ENCODE measurements at places on chromosomes 7 and 10.

- no peak for DNase-seq
These were observed 48.6 kb upstream of the PDGFA start for GRCh38 chr7:568031-568951.

DNA sequence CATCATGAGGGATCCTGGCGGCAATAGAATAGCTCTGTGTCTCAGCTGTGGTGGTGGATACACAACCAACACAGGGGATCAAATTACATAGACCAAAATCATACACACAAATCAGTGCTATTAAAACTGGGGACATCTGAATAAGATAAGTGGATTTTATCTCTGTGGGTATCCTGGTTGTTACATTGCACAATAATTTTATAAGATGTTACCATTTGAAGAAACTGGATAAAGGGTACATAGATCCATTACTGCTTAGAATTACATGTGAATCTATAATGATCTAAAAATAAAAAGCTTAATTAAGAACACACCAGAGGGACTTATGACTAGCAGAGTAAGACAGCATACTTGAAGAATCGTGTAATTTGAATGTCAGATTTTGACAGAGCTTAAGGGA, 8.2 kb upstream of the FAM3C start:
- DNase-seq = no peak

DNA sequence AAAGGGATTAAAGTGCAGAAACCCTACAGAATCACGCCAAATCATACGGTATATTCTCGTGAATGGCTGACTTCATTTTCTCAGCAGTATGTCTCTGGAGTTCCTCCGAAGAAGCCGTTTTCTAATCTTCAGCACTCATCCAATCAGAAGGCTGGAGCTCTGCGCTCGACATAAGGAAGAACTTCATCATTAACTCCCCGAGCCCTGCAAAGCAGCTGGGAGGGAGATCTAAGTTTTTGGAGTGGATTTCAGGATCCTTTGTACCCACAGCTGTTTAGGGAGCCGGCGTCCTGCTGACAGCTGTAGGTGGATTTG, 40.7 kb upstream of the SDK1 start:
- no peak for DNase-seq

DNA sequence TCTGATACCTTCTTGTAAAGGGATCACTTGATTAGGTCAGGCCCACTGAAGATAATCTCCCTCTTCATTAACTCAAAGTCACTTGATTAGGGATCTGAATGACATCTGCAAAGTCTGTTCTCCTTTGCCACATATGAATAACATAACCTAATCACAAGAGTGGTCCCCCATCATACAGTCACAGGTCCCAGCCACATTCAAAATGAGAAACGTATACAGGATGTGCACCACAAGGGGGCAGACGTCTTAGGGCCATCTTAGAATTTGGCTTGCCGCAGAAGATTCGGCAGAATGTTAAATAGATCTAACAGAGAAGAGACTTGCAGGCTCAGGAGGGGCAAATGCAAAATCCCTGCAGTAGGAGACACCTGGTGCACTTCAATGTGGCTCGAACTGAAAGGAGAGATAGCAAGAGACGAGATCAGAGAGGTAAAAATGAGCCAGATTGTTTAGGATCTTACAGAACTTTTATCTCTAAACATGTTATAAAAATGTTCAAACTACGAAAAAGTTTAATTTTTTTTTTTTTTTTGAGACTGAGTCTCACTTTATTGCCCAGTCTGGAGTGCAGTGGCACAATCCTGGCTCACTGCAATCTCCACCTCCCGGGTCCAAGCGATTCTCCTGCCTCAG, 10.4 kb upstream of the SMC3 start:
- DNase-seq = peak; percentile 42

GRCh38 chr7:94738071-94738470, 82.1 kb upstream of the SGCE start:
- no peak for DNase-seq

GRCh38 chr7:39417642-39418041, 148.6 kb upstream of the YAE1 start:
- no peak for DNase-seq

DNA sequence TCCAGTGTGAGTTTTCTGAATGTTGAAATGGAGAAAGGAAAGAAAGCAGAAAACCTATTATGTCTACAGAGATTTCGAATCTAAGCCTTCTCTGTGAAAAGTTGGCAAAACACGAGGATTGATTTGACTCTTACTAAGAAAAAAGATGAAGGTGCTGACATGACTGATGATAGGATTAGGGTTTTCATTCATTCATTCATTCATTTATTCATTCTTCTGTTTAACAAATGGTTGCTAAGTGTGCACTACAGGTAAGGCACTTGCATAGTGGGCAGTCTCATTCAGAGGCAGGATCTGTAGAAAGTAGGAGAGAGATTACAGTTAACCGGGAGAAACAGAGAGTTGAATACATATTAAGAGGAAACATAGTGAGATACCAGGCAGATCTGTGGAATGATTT, 137.1 kb downstream of the ZNF365 start:
- no peak for DNase-seq

- DNase-seq = no peak
These were observed 606.2 kb downstream of the LRMDA start for GRCh38 chr10:76037531-76038155.

DNA sequence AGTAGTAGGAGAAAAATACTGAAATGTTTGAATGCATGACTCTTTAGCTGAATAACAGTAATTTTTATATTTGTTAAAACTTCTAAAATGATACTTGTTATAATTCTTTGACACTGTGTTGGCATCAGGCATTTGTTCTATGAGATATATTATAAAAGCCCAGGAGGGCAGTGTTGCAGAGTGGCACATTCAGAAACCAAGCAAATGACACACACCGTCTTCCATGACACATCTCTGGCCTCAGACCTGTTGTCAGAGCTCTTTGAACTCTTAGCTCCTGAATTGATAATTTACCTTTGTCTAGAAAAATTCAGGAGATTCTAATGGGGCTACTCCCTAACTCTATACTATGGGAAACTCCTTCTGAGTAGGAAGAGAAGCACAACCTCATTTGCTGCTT, 62.4 kb upstream of the MDFIC start:
- no peak for DNase-seq

DNA sequence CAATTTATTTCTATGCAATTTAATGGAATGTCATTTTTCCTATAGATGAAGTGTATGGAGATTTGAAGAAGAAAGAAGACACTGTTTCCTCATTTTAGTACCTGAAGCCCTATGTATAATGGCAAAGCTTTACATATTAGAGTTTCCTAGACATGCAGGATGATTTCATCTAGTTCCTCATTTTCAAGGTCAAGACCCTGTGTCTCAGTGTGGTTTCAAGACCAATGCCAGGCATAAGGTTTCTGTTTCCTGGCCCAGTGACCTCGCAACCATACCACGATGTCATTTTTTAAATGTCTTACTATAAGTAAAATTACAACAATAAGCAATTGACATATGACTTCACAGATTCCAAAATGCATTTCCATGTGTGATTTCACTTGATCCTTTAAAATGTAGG, 336.5 kb upstream of the PRKCQ start:
- no peak for DNase-seq

DNA sequence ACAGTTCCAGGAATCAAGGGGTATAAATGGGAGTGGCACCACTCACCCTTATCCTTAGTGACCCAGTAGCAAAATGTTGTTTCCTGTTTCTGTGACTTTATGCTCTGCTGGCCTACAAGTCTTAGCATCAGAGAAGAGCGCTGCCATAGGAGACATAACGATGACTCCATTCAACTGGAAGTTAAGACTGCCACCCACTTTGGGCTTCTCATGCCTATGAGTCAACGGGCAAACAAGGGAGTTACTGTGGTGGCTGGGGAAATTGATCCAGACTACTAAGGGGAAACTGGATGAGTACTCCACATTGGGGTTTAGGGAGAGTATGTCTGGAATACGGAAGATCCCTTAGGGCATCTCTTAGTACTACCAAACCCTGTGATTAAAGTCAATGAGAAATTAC, 40.6 kb upstream of the PIK3CG start:
- no peak for DNase-seq

DNA sequence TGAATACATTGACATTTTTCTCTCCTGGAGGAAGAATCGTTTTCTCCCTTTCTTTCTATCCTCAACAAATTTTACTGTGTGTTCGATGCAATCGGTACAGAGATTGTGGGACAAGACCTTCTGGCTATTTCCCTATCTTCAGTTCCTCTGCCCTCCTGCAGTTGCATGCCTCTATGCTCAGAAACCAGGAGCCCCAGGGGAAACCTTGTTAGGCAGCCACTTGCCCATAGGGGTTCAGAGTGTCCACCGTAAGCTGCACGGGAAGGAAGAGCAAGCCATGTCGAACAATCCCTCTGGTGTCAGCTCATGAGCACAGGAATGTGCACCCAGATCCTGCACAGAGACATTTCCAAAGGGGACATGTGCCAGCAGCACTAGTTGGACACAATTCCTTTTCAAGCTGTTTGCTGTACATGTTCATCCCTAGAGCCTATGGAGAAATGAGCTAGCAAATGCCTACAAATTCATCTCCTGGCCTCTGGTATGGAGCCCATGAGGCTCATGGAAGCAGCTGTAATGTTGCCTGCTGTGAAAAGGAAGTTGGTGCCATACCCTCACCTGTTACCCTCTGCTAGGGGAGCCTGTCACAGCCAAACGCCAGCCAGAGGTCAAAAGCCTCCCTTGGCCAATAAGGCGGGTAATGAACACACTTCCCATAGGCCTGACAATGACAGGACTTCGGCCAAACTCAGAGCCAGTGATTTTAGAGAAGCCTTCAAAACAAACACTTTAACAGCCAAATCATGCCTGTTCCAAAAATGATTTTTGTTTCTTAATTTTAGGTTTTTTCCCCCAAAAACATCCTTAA, 35.9 kb upstream of the ASAH2 start:
- no peak for DNase-seq

- no peak for DNase-seq
These were observed 44.3 kb downstream of the SORBS1 start for GRCh38 chr10:95516774-95517373.

DNA sequence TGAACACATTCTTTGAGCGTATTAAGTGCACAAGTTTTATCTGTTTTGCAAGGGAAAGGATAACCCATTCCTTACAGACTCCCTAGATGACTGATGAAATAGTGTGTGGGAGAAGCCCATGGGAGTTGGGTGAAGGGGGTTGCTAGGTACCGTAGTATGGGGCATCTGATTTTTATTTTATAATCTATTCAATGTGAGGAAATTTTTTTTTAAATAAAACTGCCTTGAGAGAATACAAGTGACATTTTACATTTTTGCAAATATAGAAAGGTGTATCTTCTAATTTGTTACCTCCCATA, 1.4 kb downstream of the BTAF1 start:
- no peak for DNase-seq

DNA sequence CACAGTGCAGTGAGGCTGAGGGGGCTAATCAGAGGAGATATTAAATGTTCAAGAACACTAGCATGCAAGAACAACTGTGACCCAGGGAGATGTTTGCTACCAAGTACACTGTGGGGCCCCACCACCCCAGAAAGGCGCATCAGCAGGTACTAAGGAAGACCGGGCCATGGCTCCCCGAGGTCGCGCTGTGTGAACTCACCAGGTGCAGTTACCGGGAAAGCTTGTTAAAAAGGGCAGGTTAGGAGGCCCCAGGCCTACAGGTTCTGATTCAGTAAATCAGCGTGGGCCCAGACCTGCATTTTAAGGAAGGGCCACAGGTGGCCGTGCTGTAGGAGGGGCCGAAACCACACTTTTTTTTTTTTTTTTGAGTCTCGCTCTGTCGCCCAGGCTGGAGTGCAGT, 54.6 kb downstream of the TMEM209 start:
- DNase-seq = no peak

- no peak for DNase-seq
These were observed 272.3 kb downstream of the PTPRN2 start for GRCh38 chr7:158315326-158315725.

DNA sequence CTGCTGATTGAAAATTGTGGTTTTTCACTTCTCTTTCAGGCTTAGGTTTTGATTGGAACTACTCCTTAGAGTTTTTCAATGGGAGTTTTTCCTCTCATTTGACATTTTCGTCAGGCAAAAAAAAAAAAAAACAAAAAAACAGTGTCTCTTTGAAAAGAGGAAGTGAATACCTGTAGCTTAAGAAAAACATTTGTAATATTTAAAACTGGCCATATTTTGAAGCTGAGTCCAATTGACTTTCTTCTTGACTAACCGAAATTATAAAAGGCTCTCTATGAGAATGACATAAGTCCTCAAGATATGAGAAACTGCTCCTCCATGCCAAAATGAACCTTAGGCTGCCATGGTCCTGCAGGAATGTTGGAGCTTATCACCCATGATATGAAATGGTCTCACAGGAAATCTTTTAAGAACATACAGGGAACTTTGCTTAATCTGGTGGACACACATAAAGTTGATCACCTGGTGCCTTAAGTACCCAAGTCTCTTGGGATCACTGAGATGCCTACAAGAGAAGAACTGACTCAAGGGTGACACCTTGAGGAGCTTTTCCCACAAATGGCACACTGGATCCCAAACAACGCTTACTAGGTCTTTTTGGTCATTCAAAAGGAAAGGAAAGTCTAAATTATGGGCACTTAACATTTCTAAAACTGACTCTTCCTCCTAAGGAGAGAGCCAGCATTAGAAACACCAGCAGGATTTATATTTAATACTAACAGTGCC, 263.4 kb downstream of the CDC14C start:
- DNase-seq = no peak

DNA sequence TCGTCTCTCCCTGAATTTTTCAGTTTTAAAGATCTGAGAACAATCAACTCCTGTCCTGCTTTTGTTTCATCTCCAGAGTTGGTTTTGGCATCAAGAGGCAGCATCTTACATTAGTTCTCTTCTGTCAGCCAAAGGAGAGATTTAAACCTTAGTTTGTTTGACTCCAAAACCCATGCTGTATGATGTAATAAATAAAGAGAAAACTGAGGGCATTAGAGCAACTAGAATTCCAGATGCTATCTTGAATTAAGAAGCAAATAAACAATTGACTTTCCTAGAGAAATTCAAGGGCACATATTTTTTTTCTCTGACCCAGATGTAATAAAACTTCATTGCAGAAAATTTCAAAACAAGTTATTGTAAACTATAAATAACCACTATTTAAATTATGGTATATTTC, 54.4 kb downstream of the INHBA start:
- no peak for DNase-seq

DNA sequence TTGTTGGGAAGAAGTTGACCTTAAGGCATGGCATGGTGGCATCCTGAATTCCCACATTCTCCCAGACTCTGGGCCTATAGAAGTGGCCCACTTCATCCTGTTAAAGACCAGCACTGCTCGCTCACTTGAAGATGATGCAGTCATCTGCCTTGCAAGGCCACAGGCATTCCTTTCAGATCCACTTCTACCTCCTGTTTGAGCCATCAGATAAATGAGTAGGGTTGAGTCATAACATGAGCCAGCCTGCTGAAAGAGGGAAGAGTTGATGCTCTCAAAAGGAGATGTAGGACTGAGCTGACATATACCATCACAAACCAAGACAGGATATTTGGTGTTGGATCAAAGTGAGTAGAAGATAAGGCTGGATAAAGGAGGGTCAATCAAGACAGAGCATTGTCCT, 1.5 kb upstream of the EBLN1 start:
- no peak for DNase-seq

- DNase-seq = no peak
These were observed 20.8 kb downstream of the BRAF start for GRCh38 chr7:140903741-140904480.

- DNase-seq = no peak
These were observed 4.6 kb downstream of the SEC23IP start for GRCh38 chr10:119896937-119897770.

- no peak for DNase-seq
These were observed 321.3 kb downstream of the CACNA2D1 start for GRCh38 chr7:82122275-82122674.

GRCh38 chr7:156607332-156608172, 33.0 kb upstream of the RNF32 start:
- DNase-seq = no peak

Data from stimulated activated CD8-positive, alpha-beta memory T cell treated with anti-CD3 and anti-CD28 coated beads, Interleukin-7, amount 100 ng/mL, for 1 hour (primary cell).